NCI-H460 (cell line): ENCODE measurements at places on chromosomes 12 and 14. TPM values are rescaled to one million over a fixed set of nuclear protein-coding genes. Genes with fewer than 3 reads are reported as not detected.

DNA sequence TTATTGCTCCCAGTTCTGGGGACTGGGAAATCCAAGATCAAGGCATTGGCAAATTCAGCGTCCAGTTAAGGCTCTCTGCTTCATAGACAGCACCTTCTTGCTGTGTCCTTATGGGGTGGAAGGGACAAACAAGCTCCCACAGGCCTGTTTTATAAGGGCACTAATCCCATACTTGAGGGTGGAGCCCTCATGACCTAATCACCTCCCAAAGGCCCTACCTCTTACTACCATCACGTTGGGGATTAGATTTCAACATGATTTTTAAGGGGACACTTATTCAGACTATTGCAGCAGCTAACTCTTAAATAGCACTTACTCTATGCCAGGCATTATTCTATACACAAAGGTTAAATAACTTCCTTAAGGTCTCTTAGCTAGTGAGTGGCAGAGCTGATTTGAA is 17.3 kb downstream of the TOGARAM1 start:
- no peak for DNase-seq

Gene AMDHD1
- 15.6 and 21.6 TPM in 2 replicates for total RNA-seq

- DNase-seq = no peak
These were observed 1.5 kb downstream of the BCL2L14 start for GRCh38 chr12:12072064-12072760.

DNA sequence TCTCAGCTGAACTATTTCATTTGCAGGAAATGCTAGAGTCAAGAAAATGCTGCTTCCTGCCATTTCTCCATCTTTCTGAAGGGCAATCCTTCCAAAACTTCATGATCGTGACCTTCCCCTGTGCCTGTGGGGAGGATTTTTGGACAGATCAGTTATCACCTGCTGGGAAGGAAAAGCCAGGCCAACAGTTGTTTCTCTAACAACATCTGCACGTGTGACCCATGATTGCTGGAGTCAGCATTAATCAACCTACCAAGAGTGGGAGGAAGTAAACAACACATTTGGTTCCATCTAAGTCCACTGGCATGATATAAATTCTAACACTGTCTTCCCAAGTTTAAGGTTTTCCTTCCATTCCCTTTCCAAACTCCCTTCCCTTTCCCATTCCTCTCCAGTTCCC is 172.7 kb downstream of the APAF1 start:
- DNase-seq = no peak

GRCh38 chr14:22803687-22803974 is 11.6 kb downstream of the SLC7A7 start:
- DNase-seq = no peak

Gene SLC5A8
- not detected in 2 replicates for total RNA-seq

GRCh38 chr14:102901633-102902032 is 20.8 kb upstream of the AMN start:
- DNase-seq = no peak

Gene TWF1
- 205 and 226 TPM in 2 replicates for total RNA-seq

DNA sequence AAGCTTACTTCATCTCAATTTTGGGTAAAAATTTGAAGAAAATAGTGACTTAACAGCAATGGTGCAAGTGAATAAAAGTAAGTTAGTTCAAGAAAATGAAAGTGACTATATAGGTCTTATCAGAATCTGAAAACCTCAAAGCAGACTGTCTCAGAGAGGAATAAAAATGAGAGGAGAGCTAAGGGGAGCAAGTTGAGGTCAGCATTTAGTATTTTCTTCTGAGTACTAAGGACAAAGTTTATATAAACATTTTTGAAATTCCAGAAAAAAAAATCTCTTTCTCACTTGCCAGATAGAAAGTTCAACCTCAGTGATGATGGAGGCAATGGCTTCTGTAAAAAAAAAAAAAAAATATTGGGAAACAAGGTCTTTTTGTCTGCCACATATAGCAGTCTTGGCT is 414.1 kb downstream of the NPAS3 start:
- DNase-seq = no peak

DNA sequence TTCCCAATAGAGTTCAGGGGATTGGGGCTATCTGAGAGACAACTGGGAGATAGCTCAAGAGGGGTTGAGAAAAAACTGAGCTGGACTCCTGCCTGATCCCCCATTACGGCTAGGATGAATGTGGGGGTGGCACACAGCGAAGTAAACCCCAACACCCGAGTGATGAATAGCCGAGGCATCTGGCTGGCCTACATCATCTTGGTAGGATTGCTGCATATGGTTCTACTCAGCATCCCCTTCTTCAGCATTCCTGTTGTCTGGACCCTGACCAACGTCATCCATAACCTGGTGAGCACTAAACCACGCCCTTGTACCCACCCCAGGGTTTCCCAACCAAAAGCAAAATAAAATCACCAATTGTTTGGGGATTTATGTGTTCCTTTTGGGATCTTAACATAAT is 1.0 kb downstream of the ORMDL2 start:
- no peak for DNase-seq

Gene PIANP
- total RNA-seq = not detected in 2 replicates

- DNase-seq = no peak
These were observed 13.6 kb upstream of the PPM1A start for GRCh38 chr14:60235440-60235839.

Gene RBMS2
- 49.6 and 52.8 TPM in 2 replicates for total RNA-seq

Gene MPHOSPH9
- total RNA-seq = 82.9 and 90.6 TPM in 2 replicates

Gene ASB2
- not detected in 2 replicates for total RNA-seq

Gene JPH4
- total RNA-seq = not detected in 2 replicates

GRCh38 chr14:96252999-96253539 is 2.9 kb upstream of the BDKRB1 start:
- DNase-seq = no peak

Gene RNASE2
- total RNA-seq = not detected in 2 replicates

Gene EIF2S3B
- 2.5 TPM in 2 replicates for total RNA-seq

Gene DPY19L2
- 1.3 and 2.4 TPM in 2 replicates for total RNA-seq

Gene ABCD2
- total RNA-seq = not detected in 2 replicates

Gene GOLGA3
- 45.3 and 47.5 TPM in 2 replicates for total RNA-seq

GRCh38 chr14:23183479-23183878 is at the start of gene SLC7A8:
TSS of gene SLC7A8 (minus strand) at chr14:23183660. CDS start at chr14:23182914, 746 bp downstream.
- DNase-seq = no peak

DNA sequence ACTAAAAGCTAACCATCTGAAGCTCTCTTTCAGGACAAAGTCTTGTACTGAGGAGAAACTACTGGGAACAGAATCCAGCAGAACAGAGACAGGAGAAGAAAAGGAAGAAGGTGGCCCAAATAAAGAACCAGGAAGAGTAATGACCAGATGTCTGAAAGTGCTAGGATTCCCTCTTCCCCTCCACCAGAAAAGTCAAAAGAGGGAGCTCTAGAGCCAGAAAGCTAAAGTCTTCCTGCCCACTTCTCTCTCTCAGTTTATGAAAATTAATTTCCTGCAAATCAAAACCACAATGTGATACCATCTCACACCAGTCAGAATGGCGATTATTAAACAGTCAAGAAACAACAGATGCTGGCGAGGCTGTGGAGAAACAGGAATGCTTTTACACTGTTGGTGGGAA is 47.2 kb downstream of the SPPL3 start:
- DNase-seq = no peak

Gene ZC3H10
- 4.8 and 5.3 TPM in 2 replicates for total RNA-seq

GRCh38 chr12:57553343-57554202 is 3.7 kb downstream of the KIF5A start:
- no peak for DNase-seq

Gene DENND5B
- 18.9 and 19.0 TPM in 2 replicates for total RNA-seq

DNA sequence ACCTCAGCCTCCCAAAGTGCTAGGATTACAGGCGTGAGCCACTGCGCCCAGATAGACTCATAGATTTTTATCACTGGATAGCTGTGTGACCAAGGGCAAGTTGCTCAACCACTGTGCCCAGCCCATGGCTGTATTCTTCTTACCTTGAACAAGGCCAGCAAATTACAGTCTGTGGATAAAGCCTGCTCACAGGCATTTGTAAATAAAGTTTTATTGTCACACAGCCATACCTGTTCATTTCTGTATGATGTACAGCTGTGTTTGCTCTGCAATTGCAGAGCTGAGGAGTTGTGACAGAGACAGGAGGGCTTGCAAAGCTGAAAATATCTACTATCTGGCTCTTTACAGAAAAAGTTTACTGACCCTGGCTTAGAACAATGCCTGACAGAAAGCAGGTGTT is 35.2 kb upstream of the LHX5 start:
- DNase-seq = no peak

DNA sequence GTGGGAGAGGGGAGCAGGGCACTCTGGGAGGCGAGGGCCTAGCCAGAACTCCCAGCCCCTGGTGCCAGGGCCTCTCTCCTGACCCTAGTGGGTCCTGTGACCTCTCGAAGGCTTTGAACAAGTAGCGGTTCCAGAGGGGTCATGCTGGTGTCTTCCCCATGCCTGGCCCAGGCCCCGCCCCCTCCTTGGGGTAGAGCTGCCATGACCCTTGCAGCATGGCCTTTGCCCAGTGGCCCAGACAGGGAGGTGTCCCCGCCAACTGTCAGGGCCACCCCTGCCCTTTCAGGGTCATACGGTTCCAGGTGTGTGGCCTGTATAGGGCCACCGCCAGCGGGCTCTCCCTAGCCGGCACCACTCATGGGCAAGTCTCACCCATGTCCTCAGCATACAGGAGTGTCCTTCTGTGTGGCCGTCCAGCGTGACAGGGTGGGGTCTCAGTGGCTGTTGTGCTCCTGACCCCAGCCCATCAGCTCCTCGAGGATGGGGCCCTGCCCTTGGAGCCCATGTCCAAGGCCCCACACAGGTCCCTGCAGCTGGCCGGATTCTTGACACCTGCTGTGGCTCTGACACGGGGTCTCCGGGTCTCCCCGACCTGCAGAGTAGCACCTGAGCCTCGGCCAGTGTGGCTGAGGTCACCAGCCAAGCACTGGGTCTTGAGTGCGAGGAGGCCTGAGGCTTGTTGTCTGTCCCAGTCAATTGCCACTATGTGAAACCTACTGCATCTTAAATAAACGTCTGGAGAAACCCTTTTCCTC is 34.6 kb downstream of the PACS2 start:
- no peak for DNase-seq

Gene CD4
- not detected in 2 replicates for total RNA-seq

DNA sequence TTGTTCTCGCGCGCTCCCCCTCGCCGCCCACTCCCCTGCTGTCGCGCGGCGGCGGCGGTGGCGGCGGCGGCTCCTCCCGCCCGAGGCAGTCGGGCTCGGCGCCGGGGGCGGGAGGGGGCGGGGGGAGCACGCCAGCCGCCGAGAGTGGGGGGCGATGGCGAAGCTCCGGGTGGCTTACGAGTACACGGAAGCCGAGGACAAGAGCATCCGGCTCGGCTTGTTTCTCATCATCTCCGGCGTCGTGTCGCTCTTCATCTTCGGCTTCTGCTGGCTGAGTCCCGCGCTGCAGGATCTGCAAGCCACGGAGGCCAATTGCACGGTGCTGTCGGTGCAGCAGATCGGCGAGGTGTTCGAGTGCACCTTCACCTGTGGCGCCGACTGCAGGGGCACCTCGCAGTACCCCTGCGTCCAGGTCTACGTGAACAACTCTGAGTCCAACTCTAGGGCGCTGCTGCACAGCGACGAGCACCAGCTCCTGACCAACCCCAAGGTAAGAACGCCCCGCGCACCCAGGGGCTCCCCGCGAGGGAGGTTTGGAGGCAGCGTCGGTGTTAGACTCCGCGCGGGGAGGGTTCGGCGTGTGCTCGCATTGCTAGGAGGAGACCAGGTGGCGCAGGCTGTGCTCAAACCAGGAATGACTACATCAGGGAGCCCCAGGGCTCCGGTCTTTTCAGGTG is 629 bp downstream of the KCNMB4 start:
- no peak for DNase-seq

DNA sequence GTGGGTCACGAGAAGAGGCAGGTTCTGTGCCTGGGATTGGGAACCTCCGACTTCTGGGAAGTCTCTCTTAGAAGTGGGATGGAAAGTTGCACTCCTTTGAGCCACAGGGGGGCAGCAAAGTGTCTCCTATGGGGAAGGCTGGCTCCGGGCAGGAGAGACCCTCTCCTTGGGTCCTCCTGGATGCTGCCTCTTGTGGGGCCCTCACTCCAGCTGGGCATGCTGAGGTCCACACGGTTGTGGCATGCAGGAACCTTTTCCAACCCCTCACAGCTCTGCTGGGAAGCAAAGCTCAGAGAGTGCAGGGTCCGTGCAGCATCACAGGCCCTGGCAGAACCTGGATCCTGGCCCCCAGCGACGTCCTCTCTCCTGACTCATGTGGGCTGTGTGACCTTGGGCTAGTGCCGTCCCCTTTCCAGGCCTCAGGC is 17.4 kb downstream of the SDSL start:
- DNase-seq = peak; percentile 53

DNA sequence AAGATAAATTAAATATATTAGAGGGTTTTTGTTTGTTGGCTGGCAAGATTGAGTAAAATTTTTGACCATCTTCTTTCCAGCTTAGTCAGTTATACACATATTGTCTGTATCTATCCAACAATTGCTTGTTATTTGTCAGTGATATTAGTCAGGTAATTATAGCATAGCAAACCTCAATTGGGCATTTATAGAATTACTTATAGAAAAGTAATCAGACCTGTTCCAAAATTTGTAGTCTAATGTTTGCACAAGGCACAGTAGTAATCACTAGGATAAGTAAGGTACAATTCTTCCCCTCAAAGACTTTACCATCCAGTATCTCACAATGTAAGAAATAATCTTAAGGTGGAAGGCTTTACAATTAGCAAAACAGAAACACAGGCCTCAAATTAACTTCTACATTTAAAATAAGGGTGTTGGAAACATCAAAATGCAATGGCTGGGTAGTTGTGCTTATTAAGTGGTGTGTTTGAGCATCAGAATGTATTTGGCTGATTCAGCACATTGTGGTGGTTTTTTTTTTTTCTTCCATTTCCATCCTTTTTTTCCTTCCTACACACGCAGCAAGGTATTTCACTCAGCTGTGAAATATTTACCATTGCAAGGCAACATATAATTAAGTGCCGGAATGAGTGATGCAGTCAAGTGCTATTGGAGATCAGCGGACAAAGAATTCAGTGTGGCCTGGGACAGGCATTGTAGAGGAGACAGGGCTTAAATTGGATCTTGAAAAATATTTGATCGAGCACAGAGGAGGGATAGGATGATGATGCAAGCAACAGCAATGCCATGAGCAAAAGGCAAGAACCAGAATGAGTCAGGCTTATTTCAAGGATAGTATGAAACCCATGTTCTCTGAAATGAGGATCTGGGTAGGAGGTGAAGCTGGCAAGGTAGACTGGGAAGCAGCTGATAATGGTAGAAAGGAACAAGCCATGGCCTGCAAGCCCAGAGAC is 178.2 kb downstream of the AKAP6 start:
- peak; percentile 90 for DNase-seq

DNA sequence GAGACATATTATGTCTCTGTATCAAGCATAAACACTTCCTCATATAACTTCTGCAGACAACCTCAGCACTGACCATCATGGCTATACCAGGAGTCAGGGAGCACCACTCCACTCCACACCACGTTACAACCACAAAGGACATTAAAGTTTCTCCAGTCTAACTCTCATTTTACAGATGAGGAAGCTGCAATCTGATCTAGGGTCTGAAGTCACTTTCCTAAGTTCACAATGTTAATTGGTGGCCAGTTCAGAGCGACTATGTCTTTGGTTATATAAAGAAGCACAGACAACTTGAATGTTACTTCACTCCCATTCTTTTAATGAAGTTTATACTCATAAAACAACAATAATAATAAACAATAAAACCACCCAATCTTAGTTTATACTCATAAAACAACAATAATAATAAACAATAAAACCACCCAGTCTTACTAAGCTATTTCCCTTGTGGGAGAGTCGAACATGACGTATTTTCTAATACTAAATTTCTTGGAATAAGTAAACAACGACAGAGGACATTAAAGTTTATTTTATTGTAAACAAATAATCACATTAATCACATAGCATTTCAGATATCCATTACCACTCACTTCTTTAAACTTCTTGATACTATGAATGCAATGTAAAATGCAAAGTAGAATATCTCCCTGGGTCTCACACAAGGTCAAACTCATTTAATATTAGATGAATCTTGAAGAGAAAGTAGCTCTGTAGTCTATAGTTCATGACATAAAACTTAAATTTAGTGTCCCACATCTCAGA is 72.4 kb upstream of the SSTR1 start:
- no peak for DNase-seq
